NAMALWA (cell line): ENCODE measurements at places on chromosomes 16 and 17.

DNA sequence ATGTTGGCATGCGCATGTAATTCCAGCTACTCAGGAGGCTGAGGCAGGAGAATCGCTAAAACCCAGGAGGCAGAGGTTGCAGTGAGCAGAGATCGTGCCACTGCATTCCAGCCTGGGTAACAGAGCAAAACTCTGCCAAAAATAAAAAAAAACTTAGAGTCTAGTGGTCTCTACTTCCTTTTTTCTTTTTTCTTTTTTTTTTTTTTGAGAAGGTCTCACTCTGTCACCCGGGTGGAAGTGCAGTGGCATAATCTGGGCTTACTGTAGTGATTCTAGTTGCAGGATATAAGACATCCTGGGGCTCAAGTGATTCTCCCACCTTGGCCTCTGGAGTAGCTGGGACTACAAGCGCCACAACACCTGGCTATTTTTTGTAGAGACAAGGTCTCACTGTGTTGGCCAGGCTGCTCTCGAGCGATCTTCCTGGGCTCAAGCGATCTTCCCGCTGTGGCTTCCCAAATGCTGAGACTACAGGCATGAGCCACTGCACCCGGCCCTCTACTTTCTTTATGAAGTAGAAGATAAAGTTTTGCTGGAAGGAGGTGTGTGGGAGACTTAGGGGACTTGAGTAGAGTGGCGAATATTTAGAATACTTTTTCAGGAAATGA is 47.9 kb upstream of the TAOK1 start:
- peak; percentile 27 for DNase-seq

DNA sequence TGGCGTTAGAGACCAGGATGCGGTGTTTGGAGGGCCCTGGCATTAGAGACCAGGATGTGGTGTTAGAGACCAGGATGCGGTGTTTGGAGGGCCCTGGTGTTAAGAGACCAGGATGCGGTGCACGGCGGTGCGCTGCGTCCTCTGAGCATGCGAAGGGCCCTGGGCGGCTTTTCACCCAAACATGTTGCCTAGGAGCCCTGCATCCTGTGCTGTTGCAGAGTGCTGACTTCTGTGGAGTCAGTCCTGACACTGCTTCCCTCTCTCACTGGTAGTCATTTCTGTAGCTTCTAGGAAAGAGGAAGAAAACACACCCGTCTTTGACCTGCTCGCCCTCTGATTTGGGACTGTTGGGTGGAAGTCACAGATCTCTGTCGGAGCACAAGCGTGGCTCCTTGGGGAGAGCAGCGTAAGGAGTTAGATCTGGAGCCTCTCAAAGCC is 141.2 kb downstream of the LAT start:
- DNase-seq: no peak

GRCh38 chr17:72173499-72174116 is 52.8 kb downstream of the SOX9 start:
- DNase-seq: no peak

DNA sequence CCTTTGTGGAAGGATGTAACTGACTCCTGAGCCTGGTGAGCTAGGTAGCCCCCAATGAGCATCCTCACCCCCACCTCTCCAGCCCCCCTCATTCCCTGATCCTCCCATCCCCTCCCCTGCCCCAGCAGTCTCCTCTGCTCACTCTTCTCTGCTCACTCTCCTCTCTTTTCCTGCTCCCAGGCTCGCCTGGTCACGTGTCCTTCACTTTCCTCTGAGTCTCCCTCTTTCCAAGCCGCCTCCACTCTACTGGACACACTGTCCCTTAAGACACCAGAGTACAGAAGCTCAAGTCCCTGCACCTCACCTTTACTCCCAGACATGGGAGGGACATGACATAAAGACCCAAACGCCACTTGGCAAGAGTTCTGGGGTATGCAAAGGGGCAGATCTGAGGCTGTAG is 76.3 kb upstream of the RBL2 start:
- no peak for DNase-seq

DNA sequence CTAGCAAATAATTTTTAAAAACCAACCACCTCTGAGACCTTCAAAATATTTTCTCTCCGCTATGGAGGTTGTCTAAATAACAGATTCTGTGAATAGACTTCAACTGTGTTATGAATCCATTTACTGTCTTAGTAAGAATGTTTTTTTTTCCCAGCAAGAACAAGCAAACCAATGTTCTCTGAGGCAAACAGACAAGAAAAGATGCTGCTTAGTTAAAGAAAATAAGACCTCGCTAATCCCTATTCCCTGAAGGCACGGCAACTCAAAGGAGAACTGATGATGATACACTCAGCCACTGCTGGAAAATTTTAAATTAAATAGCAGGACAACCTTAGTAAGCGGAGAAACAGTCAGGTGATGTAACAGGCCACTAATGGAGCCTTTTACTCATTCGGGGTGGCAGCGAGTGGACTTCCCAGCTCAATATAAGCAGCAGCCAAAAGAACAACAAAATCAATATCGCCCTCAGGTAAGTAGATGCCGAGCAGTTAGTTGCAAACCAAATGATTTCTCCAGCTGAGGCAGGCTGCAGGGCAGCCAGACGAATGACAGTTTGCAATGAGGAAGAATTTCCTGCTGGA is 81.8 kb downstream of the CPPED1 start:
- DNase-seq: no peak

DNA sequence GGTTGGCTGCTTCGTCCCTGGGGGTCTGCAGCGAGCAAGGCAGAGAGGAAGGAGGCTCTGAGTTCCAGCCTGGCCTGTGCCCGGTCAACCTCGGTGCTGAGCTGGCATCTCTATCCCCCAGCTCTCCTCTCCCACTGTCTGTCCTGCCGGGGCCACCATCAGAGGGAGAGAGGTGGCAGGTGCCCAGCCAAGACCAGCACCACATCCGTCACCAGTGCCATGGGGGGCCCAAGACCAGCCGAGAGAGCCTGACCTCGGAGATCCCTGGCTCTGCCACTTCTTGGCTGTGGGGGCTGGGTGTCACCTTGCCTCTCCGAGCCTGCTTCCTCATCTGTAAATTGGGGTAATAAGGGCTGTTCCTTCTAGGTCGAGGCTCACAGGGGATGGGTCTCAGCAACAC is 560 bp upstream of the P2RX1 start:
- DNase-seq: no peak

- DNase-seq: no peak
Observed at GRCh38 chr17:61579961-61580360, 11.1 kb downstream of the NACA2 start.

- no peak for DNase-seq
Observed at GRCh38 chr17:21299981-21300600, 15.6 kb downstream of the MAP2K3 start.

- peak; percentile 97 for DNase-seq
Observed at GRCh38 chr16:3364774-3365427, 9.2 kb downstream of the OR2C1 start.

- DNase-seq: no peak
Observed at GRCh38 chr17:81910840-81911276, 341 bp downstream of the PCYT2 start.

DNA sequence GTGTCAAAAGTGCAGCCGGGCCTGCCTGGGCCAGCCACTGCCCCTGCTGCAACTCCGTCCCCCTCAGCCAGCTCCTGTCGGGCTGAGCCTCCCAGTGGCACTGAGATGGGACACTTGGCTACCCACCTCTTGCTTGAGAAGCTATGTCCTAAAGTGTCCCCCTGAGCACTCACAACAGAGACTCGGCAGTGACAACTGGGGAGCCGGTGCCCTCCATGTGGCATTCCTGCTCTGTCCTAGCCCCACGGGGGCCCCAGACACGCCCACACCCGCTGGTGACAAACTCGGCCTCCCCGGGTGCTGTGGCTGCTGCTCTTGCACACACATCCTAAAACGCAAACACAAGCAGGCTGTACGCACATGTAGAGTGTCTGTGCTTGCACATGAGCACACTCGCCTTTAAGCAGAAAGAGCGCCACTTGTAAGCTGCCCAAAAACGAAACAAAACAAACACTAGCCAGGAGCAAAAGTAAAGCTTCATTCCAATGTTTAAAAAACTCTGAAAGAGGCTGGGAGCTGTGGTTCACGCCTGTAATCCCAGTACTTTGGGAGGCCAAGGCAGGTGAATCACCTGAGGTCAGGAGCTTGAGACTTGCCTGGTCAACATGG is 253.9 kb downstream of the RBFOX3 start:
- DNase-seq: no peak

DNA sequence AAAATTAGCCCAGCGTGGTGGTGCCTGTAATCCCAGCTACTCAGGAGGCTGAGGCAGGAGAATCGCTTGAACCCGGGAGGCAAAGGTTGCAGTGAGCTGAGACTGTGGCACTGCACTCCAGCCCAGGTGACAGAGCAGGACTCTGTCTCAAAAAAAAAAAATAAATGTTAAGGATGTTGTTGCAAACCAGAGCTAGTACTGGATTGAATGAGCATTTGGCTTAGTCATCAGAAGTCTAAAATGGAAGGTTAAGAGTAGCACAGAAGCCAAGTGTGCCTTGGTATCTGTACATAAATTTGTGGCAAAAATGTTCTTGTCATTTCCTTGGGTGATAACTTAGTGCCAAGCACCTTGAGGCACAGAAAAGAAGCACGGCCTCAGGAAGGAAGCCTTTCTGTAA is 50.6 kb upstream of the MED9 start:
- DNase-seq: no peak

DNA sequence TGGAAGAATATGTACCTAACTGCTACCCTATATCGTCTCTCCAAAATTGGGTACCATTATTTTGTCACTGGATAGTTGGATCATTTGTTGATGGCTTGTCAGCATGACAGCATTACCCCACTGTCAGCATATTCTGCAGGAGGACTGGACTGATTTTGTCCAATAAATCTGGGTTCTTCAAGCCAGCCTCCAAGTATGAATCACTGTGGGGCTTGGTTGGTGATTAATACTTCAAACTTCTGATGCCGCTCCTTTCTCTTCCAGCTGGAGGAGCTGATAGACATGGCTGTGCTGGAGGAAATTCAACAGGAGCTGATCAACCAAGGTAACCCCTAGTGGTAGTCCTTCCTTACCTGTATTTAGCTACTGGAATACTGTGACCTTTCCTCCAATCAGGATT is 2.5 kb downstream of the RPAIN start:
- DNase-seq: no peak

DNA sequence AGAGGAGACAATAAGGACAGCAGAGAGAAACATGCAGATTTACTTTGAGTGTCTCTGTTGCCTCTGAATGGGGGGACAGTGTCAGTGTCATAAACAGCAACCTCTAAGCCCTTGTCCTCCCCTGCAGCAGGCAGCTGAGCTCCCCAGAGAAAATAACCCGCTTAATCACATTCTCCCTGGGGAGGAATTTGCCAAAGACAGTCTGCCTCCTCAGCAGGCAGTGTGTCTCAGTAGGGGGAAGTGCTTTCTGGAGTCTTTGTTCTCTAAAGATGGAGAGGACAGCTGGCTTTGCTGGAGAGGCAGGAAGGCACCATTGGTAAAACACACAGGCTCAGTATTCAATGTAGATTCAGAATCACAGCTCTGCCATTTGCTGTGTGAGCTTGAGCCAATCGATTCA is 16.1 kb downstream of the TEKT5 start:
- DNase-seq: no peak

GRCh38 chr16:20612551-20613480 is 36.6 kb upstream of the ACSM2B start:
- no peak for DNase-seq

- no peak for DNase-seq
Observed at GRCh38 chr16:49936791-49937190, 80.9 kb upstream of the ZNF423 start.

GRCh38 chr17:50426814-50427787 is 1.1 kb downstream of the ACSF2 start:
- DNase-seq: peak; percentile 76

GRCh38 chr17:48429638-48430586 is at the start of gene SKAP1:
Gene SKAP1, minus strand, starts transcription at chr17:48430214.
- DNase-seq: no peak

- no peak for DNase-seq
Observed at GRCh38 chr17:50511058-50511457, 2.8 kb downstream of the MYCBPAP start.

DNA sequence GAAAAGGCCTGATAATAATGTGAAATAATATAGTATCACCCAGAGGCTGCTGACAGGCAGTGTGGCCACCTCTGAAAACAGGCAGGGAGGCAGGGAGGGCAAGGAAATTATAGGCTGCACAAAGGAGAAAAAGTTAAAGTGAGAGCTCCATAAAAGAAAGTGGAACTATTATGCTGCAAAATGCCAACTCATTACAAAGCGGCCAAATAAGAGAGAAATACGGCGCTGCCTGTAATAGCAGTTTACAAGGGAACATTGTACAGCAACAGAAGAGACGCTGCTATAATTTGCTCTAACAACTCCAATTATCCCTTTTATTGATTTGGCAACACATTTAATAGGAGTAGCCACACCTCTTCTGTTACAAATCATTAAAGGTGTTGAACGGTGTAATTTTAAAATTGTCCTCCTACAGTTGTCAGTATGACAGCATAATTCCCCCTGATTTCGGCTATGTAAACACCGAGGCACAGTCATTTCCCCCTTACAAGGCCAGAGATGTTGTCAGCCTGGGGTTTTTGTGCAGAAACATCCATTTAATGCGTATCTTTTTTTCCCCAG is 120.3 kb downstream of the MRM1 start:
- DNase-seq: peak; percentile 12

- DNase-seq: no peak
Observed at GRCh38 chr16:3038896-3039295, 2.2 kb upstream of the BICDL2 start.

DNA sequence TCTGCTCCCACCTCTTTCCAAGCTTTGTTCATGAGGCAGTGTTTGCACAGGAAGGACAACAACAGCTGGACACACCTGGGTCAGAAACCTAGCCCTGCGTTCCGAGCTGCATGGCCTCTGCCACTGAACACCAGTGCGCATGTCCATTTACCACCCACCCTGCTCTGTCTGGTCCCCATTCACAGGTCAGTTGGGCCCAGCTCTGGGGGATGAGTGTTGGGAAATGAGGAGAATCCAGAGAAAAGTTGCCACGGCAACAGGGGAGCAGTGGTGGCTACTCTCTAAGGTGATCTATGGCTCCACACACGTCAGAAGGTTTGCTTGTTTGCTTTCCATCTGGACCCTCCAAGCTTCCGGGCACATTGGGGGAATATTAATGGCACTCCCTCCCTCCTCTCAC is 70.4 kb upstream of the ASIC2 start:
- no peak for DNase-seq

- DNase-seq: peak; percentile 80
Observed at GRCh38 chr17:17766077-17766743, 70.6 kb downstream of the SREBF1 start.

GRCh38 chr16:16045879-16046278 is 96.5 kb downstream of the ABCC1 start:
- peak; percentile 26 for DNase-seq
